ENCODE measurements at places on chromosomes 16 and 17.
A peak's percentile ranks its signal among the peaks of the same experiment; 100 is the strongest.

DNA sequence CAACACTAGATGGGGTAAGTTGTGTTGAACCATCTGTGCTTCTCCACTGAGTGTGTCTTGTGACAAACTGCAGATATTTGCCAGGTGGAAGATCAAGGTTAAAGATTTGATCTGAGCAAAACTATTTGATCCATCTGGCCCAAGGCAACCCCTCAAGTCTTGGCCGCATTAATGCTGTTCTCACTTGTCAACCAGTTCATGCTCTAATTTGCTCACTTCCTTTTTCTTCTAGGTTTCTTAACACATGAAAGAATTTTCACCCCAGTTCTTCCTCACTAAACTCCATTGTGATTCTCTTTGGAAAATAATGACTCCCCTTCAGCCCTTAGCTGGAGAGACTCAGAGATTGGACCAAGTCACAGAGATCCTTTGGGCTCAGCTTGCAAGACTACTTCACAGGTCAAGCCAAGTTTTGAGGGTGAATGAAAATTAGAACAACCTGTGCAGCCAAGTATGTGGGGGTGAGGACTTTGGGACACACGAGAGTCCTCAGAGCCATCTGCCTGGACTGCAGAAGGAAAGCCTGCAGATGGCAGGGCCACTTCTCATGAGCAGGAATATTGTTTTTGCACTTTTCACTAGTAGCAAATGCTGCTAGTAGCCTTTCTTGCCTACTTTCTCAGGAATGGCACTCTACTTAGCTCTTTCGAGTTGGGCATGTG, 166.5 kb downstream of the AXIN2 start:
- no peak for DNase-seq

DNA sequence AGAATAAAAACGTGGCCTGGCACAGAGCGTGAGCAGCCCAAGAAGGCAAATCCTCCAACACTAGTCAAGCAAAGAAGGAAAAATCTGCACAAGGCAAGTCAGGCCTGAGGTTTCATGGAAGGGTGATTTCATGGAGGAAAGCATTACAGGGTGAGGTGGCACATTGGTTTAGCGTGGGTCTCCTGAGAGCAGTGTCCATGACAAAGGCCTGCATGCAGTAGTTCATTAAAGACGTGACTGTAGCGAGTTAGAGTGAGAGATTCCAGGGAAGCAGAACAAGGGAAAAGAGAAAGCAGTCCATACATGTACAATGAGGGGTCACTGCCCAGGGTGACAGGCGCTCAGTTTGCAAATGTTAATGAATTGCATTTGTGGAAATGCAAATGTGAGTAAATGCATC, 285.0 kb upstream of the ERCC4 start:
- DNase-seq: no peak

DNA sequence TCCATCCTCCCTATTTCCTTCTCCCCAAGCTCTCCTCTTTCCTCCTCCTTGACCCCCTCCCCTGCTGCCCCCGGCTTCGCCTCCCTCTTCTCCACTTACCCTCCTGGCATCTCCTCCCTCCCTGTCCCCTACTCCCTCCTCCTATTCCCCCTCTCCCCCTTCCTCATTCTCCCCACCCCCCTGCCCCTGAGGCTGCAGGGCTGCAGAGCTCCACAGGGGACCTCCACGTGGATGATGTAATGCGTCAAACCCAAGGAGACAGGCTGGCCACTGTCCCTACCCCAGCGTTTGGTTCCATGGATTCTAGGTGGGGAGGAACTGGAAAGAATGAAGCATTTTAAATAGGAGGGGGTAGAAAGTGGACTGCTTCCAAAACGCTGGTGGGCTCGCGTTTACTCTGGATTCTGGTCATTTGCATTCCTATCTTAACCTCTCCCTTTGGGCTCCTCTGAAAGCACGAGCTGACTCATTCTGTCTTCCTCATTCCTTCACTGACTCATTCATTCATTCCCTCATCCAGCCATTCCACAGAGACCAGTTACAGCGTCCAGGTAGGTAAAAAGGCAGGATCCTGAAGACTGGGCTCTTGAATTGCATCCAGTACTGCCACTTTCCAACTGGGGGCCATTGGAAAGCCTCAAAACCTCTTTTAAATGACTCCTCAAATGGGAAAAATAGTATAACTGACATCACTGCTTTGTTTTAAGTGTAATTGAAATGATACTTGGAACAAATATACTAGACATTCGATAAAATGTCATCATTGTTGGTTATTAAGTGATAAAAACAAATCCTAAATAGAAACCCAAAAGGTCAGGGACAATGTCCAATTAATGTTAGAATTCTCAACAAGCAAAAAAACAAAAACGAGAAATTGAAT, 943 bp upstream of the COTL1 start:
- peak; percentile 76 for DNase-seq

- no peak for DNase-seq
Observed at GRCh38 chr16:23716484-23716883, 3.5 kb upstream of the ERN2 start.

- DNase-seq: peak; percentile 90
Observed at GRCh38 chr17:44095647-44096496, 25.3 kb downstream of the G6PC3 start.

DNA sequence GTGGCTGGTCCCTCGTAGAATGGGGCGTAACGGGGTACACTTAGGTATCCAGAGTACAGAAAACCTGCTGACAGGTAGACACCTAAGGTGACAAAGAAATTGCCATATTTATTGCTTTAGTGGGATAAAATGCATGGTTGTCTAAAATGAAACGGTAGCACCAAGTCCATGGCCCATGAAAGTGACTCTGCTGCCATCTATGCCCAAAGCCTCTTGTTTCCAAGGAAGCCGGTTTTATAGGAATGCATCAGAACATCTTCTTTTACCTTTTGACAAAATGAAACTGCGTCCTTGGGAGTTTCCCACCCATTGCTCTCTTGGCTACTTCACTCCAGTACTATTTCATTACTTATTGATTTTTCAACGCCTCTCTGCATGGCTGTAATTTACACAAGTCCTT, 151.3 kb upstream of the ZFHX3 start:
- no peak for DNase-seq

GRCh38 chr17:13283606-13284005, 265.8 kb upstream of the ELAC2 start:
- DNase-seq: no peak

DNA sequence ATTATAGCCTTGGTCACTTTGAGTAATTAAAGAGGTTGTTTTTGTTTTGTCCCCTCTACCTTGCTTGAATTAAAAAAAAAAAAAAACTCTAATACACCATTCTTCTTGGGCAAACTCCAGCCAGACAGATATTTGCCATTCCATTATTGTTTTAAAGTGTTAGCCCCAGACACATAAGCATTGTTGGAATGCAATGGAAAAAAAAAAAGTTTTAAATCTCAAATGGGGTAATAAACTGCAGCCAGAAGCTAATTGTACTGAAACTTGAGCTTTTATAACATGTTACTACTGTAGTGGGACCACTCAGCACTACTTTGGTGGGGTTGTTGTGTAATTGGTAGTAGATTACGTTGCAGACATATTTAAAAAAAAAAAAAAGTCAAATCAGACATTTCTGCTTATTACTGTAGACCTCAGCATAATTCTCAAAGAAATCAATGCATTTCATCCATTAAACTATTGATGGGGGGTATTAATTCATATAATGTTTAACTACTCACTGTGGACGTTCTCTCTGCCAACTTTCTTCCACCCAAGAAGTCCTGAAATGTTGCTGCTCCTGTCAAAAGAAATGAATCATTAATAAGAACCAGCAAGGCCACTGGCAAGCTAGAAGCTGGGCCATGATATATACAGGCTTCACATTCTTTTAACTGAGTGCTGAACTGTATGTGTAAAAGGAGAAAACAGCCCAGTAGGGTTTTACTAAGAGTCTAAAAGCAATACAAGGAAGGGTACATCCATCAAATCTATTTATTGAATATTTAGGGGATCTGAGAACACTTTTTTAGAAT, 626.6 kb upstream of the SOX9 start:
- no peak for DNase-seq

GRCh38 chr17:16288860-16289571, 64.3 kb downstream of the CENPV start:
- DNase-seq: no peak

DNA sequence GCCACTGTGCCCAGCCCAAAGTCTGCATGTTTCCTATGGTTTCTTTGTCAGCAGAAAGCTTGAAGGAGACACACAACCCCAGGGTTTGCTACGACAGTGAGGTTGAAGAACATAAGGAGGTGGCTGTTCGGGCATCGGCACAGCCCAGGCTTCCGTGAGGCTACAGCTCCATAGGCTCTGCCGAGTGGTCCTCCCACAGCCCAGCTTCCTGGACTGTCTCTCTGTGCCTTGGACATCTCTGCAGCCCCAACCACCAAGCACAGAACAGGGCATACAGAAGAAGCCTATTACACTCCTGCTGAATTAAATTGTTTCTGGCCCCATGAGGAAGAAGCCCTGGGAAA, 3.2 kb upstream of the HAP1 start:
- DNase-seq: no peak

GRCh38 chr16:2329532-2329931, 11.0 kb downstream of the ABCA3 start:
- no peak for DNase-seq

GRCh38 chr17:7774055-7774521, 56.5 kb downstream of the DNAH2 start:
- peak; percentile 59 for DNase-seq

DNA sequence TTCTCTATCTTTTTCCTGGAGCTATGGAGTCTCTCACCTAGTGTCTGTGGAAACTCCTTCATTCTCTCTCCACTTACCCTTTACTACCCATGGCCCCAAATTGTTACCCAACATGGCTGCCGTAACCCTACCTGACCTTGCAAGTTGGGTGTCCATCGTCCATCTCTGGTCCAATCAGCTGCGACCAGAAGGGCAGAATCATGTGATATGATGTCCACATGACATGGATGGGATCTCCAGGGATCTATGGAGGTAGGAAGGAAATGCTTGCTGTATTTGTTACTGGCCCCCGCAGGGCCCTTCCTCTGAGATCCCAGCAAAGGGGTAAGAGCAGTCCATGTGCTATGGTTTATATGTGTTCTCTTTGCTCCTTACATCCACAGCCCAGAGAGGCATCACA, 8.0 kb upstream of the DRC7 start:
- DNase-seq: no peak

GRCh38 chr17:61583242-61583641, 7.8 kb downstream of the NACA2 start:
- peak; percentile 79 for DNase-seq

DNA sequence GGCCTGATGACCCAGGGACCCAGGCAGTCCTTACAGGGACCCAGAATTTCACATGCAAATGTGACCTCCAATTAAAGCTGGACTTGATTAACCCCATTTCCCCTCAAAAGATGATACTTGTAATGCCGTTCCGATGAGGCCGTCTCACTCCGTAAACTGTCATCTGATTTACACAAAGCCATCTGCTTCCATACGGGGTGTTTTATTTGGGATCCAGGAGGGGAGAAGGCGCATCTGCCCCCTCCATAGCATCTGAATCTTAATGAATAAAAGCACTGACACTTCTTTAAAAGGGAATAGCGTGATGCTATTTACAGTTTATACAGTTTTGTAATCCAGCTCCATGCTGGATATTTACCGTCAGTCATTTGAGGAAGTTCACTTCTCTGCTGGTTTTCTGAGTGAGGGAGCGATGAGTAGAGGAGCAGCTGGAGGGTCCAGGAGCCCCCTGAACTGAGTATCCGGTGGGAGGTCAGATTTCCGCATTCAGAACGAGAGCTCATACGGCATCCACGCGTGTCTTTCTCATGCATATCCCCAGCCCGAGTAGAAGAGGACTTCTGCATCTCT, 452.7 kb downstream of the WWOX start:
- DNase-seq: no peak

- no peak for DNase-seq
Observed at GRCh38 chr16:68700120-68700519, 37.0 kb upstream of the CDH1 start.

- peak; percentile 63 for DNase-seq
Observed at GRCh38 chr17:19867329-19868078, at the start of gene ULK2. Gene ULK2, minus strand, starts transcription at chr17:19867936. Its CDS starts 519 bp downstream, at chr17:19867417.

DNA sequence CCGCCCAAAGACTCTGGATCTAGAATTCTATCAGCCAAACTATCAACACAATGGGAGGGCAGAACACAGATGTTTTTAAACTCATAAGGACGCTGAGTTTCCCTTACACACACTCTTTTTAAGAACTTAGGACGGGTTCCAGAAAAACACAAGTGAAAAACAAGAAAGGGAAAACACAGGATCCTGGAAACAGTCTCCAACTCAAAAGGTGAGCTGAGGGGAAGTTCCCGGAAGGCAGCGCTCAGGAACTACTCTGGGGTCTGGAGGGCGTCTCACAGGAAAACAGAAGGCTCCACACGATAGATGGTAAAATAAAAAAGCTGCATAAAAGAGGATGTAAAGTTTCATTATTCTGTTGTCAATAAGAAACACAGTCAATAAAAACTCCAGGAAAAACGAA, 80.2 kb upstream of the DOC2B start:
- DNase-seq: no peak

GRCh38 chr16:80923356-80923755, 83.3 kb downstream of the CMC2 start:
- DNase-seq: no peak

DNA sequence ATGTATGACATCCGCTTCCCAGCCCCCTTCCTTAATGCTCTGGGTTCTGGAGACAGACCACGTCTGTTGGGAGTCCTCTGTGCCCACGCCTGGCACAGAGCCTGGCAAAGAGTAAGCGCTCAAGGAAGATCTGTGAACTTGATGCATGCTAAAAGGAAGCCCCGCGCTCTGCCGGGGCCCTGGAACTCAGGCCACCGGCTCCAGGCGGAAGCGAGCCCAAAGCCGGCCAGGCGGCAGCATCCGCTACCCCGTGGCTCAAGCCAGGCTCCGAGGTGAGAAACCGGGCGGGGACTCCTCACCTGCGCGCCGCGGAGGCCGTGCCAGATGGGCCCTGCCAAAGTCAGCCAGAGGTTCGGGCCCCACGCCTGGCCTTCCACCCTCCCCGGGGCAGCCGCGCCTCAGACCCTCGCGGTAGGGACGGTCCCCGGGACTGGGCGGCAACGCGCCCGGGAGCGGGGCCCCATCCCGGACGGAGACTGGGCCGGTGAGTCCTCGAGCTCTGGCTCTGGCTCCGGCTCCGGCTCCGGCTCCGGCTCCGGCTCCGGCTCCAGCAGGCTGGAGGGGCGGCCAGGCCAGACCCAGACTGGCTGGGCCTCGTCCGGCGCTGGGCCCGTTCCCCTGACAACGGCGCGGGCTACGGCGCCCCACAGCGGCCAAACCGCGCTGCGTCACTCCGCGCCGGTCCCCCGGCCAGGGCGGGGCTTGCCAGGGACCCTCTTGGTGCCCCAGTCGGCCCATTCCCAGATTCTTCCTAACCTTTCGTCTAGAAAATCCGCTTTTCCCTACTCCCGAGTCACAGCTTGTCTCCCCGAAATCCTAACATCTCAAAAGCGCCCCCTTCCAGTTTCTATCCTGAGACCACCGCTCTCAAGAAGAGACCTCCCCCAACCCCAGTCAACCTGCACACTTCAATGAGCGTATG, at the start of gene ZDHHC1:
Gene ZDHHC1 (minus strand): TSS at position 606 of the 922 bp plus-strand sequence. CDS start 8,702 bp downstream, outside the sequence.
- DNase-seq: peak; percentile 85

DNA sequence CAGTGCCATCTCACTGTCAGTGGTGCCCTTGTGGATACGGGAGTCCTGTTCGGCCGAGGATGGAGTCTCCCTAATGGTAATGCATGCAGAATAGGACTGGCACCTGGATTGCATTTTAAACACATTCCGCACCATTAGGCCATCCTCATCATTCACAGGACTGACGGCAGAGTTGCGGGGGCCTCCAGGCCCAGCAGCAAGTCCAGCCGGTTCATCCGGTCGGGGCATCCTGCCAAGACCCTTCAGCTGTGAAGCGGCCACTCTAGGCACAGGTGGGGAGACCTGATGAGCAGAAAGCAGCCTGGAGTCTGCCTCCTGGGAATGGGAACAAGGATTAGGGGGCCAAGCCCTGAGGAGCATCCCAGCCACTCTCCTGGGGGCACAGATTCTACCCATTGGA, 90.3 kb upstream of the XYLT1 start:
- DNase-seq: no peak

- peak; percentile 83 for DNase-seq
Observed at GRCh38 chr16:70576431-70577255, 53.0 kb downstream of the SF3B3 start.
